ENCODE measurements at places on chromosomes 13 and 19.

- no peak for DNase-seq
Measured at GRCh38 chr13:107241381-107241780, 673.4 kb upstream of the ARGLU1 start.

- DNase-seq = no peak
Measured at GRCh38 chr13:32200741-32201140, 114.4 kb downstream of the ZAR1L start.

DNA sequence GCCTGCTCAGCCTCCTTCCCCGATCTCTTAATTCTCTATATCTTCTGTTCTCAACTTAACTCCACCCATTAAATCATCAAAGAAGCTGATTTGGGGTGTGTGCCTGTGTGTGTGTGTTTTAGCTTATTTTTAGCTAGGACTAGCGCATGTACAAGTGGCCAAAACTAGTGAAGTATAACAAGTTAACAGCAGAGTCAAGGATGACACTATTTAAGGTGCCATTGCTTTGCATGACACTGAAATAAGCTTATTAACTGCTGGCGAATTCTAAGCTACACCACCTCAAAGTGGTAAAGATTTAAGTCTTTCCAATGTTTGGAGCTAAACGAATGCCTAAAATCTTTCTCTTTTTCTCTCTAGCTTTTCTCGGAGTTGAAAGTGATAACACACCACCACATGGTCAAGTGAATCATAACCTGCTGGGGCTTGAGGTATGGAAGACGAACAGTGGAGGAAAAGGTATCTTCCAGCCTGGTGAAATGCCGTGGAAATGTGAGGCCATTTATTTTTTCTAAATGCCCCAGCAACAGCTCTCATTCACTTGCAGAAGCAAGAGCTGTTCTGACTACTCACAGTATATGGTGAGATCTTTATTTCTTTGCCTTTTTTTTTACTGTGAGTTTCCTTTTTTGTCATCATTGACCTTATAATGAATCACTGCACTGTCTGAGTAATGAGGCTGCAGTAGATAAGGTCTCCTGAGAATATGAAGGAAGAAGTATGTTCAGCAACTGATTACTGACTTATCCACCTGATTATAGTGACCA lies 570.3 kb downstream of the PCDH9 start:
- no peak for DNase-seq

DNA sequence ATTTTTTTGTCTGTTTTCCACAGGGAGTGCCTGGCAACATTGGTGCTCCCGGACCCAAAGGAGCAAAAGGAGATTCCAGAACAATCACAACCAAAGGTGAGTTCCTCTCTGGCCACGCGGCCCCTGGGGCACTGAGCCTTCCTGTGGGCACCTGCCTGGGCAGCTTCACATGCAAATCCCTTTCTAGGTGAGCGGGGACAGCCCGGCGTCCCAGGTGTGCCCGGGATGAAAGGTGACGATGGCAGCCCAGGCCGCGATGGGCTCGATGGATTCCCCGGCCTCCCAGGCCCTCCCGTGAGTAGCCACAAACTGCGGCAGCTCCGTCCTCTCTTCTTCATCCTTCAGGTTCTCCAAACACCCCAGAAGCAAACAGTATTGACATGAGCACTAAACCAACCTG lies 99.4 kb downstream of the RAB20 start:
- no peak for DNase-seq

DNA sequence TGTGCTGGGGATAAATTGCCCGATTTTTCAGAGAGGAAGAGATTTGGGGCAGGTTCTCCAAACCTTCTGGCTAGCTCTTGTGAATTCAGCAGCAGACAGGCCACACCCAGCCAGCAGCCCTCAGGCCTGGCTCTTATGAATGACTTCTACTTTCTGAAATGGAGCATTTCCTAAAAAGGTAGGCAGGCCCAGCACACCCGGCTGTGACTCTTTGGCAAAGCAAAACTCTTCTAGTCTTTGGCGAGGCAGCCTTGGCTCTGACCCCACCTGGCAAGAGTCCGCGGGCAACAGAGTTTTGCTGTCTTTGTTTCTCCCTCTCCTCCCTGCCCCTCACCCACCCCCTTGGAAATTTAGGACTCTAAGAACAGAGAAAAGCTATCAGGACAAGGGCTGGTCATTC lies 221.2 kb downstream of the ZNF536 start:
- DNase-seq = no peak

GRCh38 chr19:7461841-7462629 lies 26.8 kb downstream of the PEX11G start:
- DNase-seq = no peak

GRCh38 chr13:75324413-75324940 lies 157.5 kb downstream of the TBC1D4 start:
- no peak for DNase-seq

DNA sequence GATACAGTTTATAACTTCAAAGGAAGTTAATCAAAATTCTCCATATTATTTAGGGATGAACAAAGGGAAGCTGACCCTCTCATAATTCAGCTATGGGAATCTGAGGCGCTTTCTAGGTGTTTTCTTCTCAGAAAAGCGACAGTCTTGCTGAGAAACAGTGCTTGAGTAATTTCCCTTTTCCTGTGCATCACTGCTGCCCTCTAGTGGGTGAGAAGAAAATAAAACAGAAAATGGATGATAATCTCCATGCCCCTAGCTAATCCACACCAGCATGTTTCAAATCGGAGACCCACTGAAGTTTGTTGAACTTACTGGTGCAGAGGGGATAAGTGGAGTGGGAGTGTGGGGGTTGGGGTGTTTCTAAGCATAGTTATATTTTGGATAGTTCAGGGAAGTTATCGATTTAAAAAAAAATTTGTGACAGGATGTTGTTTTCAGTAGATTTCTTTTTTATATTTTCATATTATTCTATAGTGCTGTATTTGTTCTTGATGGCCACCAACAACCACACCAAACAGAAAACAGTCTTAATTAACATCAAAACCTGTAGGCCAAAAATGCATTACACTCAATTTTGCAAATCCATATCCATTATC lies 21.4 kb downstream of the LCP1 start:
- peak; percentile 67 for DNase-seq

- no peak for DNase-seq
Measured at GRCh38 chr19:10593820-10594637, 6.9 kb upstream of the AP1M2 start.

- no peak for DNase-seq
Measured at GRCh38 chr13:42061943-42062342, 13.5 kb downstream of the DGKH start.

DNA sequence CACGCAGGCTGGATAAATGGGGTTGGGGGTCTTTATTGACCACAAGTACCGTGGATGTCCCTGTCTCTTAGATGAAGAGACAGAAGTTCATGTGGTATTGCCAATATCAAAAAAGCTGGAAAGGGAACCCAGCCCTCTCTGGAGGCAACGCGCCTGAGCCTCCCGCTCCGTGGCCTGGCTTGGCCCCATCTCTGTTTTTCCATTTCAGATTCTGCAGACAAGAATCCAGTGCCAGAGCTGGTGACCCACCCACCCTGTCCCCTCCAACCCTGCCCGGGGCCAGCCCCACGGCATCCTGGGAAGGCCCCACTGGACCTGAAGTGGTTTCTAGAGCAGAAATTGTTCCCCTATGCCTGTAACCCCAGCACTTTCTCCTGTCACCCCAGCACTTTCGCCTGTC lies 57.7 kb downstream of the PTPRS start:
- no peak for DNase-seq

DNA sequence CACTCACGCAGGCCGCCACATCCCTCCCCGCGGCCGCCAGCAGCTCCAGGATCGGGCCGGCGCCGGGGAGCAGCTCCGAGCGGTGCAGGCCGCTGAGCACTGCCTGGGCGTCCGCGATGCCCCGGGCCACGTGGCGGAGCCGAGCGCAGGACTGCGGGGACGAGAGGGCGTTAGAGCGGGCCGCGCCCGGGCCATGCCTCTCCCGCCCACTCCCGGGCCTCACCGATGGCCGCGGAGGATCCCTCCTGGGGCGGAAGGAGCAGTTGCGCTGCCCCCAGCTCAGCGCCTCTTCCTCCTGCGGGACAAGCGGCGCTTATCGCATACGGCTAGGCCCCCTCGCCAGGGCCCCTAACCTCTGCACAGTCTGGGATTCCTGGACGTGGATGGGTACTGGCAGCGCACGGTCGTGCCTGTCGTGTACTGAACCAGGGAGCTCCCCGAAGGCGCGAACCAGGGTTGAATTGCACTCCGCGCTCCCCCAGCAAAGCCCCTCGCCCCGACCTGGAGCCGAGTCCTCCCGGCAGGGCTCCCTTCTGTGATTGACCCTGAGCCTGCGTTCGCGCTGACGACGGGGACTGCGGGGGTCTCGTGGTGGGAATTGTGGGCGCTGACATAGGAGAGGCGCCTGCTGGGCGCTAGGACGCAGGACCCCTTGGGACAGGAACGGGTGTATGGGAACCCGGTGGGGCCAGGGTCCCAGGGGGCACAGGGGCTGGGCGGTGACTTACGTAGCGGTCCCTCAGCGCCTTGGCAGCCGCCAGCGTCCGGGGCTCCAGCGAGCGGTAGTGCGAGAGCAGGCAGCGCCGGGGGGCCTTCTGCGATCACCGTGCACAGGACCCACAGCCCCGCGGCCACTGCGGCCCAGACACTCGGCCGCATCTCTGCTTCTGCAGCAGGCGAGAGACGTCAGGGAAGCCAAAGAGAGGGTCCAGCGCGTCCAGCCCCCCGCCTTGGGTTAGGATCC lies 673 bp downstream of the IFNL4 start:
- DNase-seq = no peak

DNA sequence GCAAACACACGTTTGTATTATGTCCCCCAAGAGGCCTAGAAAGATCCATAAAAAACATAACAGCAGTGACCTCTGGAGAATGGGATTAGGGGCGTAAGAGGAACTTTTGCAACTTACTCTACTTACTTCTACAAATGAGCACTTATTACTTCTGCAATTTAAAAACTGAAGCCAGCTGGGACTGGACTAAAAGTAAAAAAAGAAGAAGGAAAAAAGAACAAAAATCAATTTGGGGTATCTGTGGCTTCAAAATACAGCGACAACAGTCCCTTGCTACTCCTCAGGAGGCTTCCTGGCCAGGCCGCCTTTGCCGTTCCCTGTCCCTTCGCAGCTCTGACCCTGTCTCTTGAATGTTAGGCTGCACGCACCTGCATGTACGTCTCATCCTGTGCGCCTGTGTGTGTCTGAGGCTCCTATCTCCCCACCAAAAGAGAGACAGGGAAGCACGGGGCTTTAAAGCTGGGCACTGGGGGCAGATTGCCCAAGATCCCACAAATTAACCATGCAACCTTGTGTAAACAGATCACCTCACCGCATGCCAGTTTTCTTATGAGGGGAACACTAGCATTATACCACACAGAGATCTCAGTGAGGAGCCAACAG lies 12.1 kb upstream of the FKRP start:
- no peak for DNase-seq

- DNase-seq = no peak
Measured at GRCh38 chr13:71278512-71278911, 588.5 kb downstream of the DACH1 start.

GRCh38 chr13:112772539-112772909 lies 82.7 kb downstream of the ATP11A start:
- no peak for DNase-seq

- no peak for DNase-seq
Measured at GRCh38 chr13:28819735-28820098, 422 bp upstream of the MTUS2 start.

- DNase-seq = no peak
Measured at GRCh38 chr19:1017115-1017905, 3.6 kb downstream of the TMEM259 start.

DNA sequence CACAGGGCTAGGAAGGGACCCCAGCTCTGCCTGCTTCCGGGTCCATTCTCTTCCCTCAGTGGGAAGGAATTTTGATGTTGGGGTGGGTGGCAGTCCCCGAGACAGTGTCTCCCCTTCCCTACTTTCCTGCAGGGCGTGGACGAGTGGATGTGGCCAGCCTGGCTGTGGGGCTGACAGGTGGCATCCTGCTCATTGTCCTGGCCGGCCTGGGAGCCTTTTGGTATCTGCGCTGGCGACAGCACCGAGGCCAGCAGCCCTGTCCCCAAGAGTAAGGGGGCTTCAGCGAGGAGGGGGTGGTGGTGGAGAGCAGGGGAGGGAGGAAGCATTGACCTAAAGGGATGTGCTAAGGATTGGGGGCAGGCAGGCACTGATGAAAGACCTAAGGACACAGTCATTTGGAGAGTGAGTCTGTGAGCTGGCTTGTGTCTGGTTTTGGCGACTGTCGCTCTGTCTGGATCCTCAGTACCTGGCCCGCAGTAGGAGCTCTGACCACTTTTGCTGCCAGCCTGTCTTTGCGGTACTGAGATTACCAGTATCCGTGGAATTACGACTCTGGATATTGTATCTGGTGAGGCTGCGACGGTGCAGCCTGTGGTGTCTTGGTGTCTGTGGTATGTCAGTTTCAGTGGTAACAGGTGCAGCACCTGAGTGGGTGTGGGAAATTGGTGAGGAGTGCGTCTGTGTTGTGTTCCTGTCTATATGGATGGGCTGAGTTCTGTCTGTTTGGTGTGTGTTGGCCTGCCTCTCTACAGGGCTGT lies 2.4 kb upstream of the PRR12 start:
- DNase-seq = no peak

DNA sequence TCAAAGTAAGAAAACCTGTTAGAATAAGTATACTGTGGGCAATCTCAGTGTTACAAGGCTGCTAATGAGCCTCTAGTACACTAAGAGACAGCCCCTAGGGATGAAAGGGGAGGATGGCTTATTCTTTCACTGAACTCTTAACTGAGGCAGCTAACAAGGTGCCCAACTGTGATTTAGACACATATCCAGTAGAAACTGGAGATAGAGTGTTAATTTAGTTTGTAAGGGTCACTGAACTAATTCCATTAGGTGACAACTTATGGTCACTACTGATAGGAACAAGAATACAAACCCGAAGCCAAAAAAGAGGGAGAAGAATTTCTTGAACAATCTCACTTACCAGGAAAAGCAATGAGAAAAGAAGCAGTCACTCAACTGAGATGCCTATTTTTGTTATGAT lies 1010.6 kb downstream of the PCDH9 start:
- DNase-seq = no peak

GRCh38 chr13:62879071-62879470 lies 1463.4 kb upstream of the PCDH20 start:
- DNase-seq = no peak

DNA sequence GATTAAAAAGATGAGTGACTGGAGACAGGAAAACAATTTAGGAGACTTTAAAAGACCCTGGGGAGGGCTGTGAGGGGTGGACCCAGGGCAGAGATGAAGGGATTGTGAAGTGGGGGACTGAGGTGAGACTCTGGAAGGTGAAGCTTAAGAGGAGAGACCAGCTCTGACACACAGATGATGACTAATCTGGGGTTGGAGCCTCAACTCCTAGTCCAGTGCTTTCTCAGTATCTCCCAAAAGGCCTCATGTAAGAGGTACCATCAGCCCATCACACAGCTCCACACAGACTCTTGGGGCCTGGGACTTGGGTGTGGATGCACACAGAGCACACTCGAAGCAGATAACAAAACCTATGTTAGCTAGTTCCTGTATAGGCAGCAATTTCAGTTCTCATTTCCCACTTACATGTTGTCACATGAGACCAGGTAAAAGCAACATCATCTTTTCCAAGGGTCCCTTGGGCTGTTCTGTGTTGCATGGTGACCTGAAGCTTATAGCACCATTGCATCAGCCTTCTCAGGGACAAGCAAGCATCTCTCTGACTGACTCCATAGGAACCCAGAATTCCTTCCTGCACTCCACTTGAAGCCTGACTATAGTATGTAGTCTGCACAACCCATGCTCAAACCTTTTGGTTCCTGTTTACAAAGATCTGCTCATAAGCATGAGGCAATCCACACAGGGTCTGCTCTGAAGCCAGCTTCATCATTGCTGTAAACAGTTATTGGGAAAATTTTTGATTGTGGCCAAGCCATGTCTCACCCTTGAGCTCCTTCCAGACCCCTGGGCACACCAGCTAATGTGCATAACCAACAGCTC lies 88.6 kb upstream of the MYCBP2 start:
- DNase-seq = no peak
